ENCODE measurements at places on chromosomes 4 and X. TPM values are rescaled to one million over a fixed set of nuclear protein-coding genes. Genes with fewer than 3 reads are reported as not detected.

Gene ESX1
- total RNA-seq: not detected

GRCh38 chr4:65861993-65862392, 191.7 kb upstream of the EPHA5 start:
- DNase-seq: no peak
- no peaks in the 10 kb centered on the region for H3K36me3 ChIP-seq
- no peak overlapping the region for H3K4me3 ChIP-seq
- H3K27ac ChIP-seq: no peak overlapping the region
- H3K4me1 ChIP-seq: no peaks in the 10 kb centered on the region

DNA sequence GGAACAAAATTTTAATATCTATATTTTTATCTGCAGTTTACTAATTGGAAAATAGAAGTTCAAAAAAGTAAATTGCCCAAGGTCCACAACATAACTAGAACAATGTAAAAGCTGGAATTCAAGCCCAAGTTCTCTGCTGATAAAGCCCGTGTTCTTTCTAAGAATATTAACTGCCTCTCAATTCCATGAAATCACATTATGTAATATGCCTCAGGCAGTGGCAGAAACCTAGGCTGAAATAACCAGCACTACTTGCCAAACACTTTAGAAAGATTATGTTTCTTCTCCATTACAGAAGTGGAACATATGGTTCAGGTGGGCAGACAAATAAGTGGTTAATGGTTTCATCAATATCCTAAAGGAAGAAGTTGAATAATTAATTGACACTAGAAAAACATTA, 56.7 kb upstream of the ADGRL3 start:
- no peaks in the 10 kb centered on the region for H3K4me1 ChIP-seq
- no peak for DNase-seq
- no peaks in the 10 kb centered on the region for H3K36me3 ChIP-seq
- no peak overlapping the region for H3K27ac ChIP-seq
- no peaks in the 10 kb centered on the region for H3K27me3 ChIP-seq
- no peak overlapping the region for H3K4me3 ChIP-seq

Gene SSX7
- total RNA-seq: not detected

Measured in osteoblast (primary cell).